ENCODE measurements at places on chromosomes 12 and 14.

GRCh38 chr12:96227365-96228106 lies 33.4 kb downstream of the ELK3 start:
- no peak for DNase-seq

DNA sequence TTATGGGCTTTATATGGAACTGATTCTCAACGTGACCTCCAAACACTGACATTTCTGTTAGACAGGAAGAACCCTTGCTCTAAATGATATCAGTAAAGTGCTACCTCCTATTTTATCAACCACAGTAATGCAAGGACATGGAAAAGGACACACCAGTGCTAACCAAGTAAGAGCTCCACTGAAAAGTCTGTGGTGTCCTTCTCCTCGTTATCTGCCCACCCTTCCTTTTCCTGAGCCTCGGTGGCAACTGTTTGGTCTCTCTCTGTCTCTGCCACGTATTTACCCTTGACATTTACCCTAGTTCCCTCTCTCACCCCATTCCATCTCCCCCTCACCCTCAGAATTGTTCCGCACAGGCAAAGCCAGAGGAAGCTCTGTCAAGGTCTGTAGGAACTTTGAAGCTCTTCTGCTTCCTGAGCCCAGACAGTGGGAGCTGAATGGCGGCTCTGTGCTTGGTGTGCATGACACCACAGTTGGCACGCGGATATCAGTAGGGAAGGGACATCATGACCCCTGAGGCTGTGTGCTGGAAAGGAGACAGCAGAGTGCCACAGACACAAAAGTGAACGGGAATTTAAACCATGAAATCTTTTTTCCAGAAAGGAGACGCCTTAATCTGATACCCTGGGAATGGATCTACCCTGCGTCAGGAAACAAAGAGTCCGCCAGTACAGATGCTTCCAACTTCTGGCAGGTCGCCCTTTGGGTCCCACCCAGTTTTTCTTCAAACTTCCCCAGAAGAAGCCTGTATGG lies 50.8 kb downstream of the NTN4 start:
- DNase-seq: no peak

DNA sequence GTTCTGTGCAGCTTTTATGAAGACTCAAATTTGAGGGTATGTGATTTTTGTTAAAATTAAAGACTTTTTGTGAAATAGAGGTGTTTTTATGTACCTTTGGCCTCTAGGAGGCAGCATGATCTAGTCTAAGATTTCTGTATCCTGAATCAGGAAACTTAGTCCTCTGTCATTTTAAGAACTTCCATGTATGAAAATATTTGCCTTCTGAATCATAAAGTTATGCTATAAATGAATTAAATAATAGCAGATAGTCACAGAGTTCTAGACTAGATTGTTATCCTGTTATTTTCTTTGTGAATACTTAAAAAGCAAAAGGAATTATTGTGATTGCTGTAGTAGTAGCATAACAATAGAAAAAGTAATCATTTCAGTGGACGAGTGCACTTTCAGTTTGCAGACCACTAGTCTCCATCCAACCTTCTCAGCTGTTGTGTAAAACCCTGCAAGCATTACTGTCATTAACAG lies 56.3 kb downstream of the FGD4 start:
- DNase-seq: no peak

DNA sequence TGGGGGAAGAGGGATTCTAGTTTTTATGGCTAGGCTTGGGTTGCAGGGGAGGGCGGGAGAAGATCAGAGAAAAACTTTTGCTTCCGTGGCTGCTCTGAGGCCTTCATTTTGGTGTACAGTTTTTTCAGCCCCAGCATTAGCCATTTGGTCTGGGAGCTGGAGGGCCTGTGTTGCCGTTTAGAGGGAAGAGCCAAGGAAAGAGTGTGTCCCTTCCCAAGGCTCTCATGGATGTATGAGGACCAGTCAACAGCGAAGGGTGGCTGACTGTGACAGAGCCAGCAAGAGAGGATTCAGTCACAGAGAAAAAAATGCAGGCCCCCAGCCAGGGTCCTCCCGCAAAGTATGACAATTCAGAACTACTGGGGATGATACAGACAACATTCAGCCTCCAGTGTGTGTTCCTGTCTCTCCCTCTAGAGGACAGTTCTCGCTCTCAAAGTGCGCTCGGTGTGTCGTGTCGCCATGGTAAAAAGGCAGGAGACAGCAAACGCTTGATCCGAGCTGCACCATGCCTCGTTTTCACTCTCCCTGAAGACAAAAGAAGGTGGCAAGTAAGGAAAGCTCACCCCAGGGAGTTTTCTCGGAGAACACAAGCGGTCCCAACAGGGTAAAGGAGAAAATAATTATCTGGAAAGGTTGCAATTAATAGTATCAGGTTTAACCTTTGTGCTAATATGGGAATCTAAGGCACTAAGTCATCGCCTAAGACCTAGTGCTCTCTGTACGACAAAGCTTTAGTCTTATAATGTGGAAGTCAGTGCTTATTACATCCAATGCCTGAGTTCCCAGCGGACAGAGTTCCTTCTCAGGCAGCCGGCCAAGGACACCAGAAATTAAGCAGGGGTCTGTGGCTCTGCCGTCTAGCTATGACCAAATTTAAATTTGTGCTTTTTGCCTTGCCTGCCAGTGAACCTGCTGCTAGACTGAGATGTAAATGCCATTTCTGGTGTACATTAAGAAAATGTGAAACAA lies 157.3 kb upstream of the PLXNC1 start:
- DNase-seq: no peak

- DNase-seq: no peak
Measured at GRCh38 chr14:69532561-69533340, 41.9 kb downstream of the CCDC177 start.

DNA sequence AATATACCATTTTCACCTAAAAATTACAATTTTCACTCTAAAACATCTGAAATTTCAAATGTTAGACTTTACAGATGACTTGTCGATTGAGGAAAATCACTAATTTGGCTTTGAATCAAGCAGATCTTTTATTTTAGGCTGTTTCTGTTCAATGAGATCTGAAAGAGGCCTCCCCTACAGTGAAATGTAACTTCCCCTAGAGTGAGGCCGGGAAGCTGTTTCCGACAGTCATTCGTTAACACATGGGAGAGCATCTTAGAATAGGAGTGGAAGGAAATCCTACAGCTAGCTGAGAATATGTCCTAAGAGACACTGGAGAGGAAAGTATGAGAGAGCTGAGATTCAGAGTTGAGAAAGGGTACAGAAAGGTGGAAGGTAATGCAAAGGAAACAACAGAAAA lies 5.7 kb upstream of the C14orf93 start:
- DNase-seq: no peak

GRCh38 chr14:74981833-74982232 lies 20.9 kb upstream of the EIF2B2 start:
- DNase-seq: no peak

DNA sequence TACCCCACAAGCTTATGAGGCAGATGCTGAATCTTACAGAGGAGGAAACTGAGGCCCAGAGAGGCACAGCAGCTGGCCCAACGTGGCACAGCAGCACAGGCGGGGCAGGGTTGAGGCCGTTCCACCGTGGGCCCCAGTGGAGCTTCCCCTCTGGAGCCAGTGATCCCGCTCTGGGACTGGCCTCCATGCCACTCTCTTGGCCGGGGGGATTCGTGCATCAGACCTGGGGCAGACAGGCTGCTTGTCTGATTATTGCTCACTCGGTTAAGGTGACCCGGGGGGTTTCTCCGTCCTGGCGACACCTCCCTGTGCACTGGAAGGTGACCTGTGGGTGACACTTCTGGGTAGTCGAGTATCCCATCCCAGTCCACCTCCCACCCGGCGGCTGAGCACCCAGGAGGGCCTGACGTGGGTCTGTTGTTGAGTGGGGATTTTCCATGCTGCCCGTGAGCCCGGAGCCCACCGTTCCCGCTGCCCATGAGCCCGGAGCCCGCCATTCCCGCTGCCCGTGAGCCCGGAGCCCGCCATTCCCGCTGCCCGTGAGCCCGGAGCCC lies 27.8 kb downstream of the NOC4L start:
- no peak for DNase-seq

DNA sequence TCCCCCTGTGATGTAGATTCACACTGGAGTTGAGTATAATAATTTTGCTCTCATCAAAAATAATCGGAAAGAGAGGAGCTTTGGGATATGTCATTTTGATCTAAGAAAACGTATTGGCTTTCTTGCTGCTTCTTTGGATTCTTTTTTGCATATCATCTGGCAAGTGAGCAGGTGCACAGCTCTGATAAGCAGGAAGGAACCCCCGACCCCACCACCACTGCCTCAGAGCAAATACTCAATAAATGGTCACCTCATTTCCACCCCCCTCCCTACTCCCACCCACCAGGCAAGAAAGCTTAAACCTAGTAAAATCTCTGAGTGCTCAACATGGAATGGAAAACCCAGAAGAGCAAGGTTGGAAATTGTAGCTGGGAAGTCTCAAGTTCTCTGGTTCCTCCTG lies 49.4 kb downstream of the IFNG-AS1 start:
- no peak for DNase-seq

DNA sequence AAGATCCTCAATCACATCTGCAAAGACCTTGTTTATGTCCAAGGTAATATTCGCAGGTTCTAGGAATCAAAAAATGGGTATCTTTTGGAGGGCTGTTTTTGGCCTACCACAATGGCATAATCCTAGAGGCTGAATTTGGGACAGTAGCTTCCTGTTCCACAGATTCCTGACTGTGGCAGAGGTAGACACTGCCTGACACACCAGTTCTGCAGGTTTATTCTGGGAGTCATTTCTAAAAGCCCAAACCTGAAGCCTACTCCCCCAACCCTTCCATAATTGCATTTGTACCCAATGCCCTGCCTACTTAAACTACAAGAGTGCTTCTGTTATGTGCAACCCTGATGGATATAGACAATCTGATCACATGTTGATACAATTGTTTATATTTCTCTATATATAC lies 378.9 kb downstream of the PCNX1 start:
- DNase-seq: no peak

- no peak for DNase-seq
Measured at GRCh38 chr12:13609894-13610679, 371.3 kb downstream of the GRIN2B start.

DNA sequence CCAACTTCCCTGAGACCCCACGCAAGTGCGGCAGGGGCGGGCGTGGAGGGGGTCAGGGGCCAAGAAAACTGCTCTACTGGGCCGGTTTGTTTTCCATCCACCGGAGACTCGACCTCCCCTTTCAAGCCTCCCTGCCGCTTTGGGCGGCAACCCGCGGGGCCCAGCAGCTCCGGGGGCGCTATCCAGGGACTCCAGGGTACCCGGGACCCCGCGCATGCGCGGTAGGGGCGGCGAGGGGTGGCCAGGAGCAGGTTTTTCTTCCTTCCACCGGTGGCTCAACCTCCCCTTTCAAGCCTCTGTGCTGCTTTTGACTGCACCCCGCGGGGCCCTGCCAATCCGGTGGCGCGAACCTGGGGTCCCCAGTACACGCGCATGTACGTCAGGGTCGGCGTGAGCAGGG lies 323.5 kb downstream of the ALG10 start:
- no peak for DNase-seq

- no peak for DNase-seq
Measured at GRCh38 chr12:112170971-112171596, 45.7 kb downstream of the TRAFD1 start.

DNA sequence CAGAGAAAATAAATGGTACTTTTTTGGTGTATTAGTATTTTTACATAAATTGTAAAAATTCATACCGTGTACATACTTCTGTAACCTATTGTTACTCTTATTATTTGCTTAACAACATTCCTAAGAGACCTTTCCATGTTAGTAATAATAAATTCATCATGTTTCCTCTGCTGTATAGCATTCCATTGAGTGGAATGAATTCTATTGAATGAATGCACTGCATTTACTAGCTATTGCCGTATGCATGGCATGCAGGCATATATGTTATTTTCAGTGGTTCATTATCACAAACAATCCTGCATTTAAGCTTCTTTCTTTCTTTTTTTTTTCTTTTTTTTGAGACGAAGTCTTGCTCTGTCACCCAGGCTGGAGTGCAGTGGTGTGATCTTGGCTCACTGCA lies 137.6 kb upstream of the TBX3 start:
- no peak for DNase-seq

DNA sequence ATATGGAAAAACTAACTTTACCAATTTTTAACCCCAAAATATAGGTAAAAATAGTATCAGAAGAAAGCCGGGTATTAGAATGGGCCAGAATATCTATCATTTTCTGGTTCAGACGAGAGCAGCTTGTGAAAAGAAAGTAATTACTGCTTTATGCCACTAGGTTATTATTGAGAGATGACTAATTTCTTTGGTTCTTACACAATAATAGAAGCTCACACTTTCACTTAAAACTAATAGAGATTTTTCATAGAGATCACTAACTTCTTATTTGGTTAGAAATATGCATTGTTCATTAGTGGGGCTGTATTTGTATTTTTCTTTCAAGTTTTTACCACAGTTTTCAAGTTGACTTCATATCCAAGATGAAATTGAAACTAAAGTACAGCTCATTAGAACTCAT lies 1241.2 kb upstream of the FLRT2 start:
- no peak for DNase-seq

- no peak for DNase-seq
Measured at GRCh38 chr14:104223101-104224041, 85.0 kb downstream of the KIF26A start.

DNA sequence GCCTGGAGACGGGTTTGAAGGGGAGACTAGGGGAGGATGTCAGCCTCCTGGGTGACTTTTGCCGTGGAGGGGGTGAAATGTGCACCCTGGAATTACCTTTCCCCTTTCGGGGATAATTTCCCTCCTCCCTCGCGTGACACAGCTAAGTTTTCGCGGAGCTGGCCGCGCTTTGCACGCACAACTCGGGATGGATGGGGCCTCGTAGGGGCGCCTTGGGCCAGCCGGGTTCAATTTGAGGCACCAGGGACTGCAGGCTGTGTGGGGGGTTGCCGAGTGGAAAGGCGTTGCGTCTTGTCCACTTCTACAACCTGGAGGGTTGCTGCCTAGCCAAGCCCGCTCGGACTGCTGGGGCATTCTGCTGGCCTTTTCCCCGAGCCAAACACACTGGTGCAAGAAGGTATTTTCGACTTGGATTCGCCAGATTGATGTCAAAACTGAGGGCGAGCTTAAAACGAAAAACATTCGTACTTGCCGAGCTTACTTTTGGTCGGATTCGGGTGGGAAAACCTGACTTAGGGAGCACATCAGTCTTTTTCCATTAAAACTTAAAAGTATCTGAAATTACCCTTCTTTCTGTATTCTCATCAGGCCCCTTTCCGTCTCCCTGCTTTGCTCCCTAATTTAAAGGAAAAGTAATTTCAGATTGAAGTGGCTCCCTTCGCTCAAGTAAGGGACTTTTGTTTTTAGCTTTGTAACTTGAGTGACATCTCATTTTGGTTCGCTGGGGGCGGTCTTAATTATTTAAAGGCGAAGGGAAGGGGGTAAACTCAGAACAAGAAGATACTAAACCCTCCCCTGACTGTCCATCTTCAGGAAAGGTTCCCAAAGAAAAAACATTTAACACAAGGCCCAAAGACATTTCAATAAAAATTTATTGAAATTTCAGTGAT lies 14.3 kb downstream of the TBX3 start:
- DNase-seq: no peak

DNA sequence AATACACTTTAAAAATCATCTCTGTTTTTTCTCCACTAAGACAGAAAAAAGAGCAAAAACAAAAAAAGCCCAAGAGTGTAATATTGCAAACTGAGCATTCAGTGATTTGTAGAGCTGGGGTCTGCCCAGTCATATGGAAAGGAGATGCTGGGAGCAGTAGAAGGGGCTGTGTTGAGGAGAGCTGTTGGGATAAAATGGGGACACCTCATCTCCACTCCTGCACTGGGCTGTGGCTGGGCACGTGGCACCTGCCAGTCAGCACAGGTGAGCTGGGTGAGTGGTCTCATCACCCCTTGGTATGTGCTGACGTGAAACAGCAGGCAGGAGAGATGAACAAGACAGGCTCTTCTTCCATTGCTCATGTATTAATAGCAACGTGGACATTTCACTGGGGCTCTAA lies 217.4 kb downstream of the C12orf42 start:
- no peak for DNase-seq

- no peak for DNase-seq
Measured at GRCh38 chr14:96400495-96400894, 8.6 kb downstream of the AK7 start.

Measured in activated naive CD4-positive, alpha-beta T cell (primary cell).